8988T (cell line): ENCODE measurements at places on chromosomes 1 and 21.

DNA sequence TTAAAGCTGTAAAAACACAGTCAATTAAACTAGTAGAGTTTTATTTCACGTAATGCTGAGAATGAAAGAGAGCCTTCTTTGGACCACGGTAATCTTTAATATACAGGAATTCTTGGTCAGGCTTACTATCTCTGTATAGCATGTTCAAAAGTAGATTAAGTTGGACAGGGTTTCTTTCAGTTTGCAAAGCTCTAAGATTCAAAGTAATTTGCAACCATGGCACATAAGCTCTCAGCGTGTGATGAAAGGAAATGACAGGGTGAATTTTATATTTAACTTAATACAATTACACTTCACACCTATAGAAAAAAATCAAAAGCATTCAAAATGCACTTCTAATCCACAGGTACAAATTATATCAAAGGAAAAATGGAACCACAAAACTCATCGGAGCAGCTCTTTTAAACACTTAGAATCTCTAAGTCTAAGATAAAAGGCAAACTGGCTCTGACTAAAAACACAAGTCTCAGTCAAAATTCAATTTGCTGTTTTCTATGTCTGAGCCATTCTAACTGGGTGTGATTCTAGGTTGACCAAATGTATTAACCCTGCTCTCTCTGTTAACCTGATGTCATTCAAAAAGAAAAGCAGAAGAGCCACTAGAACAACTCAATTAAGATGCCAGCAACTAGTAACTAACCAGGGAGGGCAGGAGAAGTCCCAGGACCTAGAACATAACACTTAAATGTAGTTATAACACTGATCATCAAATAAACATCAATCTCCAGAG is 147.7 kb downstream of the RERE start:
- DNase-seq = no peak

DNA sequence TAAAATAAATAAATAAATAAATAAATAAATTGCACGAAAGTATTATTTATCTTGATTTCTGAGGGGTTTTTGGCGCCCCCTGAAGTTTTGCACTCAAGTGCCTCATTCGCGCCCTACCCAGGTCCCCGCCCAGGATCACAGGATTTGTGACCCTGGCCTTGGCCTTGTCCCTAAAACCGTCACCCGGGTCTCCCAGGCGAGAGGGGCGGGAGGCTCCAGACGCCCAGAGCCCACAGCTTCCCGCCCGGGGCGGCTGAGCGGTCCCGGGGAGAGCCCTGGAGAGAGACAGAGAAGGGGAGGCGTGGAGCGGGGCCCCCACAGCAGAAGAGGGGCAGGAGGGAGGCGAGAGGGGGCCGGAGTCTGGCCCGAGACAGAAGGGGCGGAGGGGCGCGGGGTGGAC is 91.8 kb upstream of the CASZ1 start:
- no peak for DNase-seq

GRCh38 chr1:248825909-248826760 is at the start of gene SH3BP5L:
SH3BP5L (minus strand) TSS chr1:248825915; CDS start chr1:248824935, 980 bp downstream.
- peak; percentile 87 for DNase-seq

- no peak for DNase-seq
These were observed 26.2 kb downstream of the RNF187 start for GRCh38 chr1:228513236-228513900.
